ENCODE measurements at places on chromosomes 7 and 10.

DNA sequence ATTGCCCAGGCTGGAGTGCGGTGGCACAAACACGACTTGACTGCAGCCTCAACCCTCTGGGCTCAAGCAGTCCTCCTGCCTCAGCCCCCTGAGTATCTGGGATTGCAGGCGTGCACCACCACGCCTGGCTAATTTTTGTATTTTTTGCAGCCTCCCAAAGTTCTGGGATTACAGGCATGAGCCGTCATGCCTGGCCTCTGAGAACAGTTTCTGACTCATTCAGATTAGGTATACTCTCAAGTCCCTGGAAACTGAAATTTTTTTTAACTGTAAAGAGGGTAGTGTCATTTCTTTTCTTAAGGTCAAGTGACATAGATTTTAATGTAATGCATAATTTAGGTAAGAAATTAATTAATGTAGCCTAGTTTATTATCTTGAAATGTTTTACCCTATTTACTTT is 104.7 kb downstream of the SEPTIN7 start:
- DNase-seq, result peak; percentile 37

- no peak for DNase-seq
Observed at GRCh38 chr10:98149858-98150257, 15.4 kb downstream of the R3HCC1L start.

DNA sequence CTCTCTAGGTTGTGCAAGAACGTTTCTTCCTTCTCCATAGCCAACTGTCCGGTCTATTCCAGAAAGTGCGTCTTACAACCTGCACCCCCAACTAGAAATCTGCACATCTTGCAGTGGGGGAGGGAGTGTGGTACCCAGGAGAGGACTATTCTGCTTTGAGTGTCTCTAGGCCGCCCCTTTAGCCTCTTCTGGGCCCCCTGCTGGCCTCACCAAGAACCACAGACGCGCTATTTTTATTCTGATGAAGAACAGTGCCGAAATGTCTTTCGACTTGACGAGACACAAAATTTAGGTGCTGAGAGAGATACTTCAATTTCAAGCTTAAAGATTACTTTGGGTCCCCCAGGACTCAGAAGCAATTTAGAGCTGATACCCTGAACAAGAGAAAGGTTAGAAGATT is 1.0 kb downstream of the CNPY1 start:
- no peak for DNase-seq

- no peak for DNase-seq
Observed at GRCh38 chr7:157011333-157012112, 1.1 kb upstream of the MNX1 start.

DNA sequence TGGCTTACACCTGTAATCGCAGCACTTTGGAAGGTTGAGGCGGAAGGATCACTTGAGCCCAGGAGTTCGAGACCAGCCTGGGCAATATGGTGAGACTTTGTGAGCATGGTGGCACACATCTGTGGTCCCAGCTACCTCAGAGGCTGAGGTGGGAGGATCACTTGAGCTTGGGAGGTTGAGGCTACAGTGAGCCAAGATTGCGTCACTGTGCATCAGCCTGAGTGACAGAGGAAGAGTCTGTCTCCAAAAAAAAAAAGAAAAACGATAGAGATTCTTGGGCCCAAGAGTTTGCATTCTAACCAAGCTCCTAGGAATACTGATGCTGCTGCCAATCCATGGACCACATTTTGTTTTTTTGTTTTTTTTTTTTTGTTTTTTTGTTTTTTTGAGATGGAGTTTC is 12.1 kb downstream of the MYOZ1 start:
- no peak for DNase-seq

DNA sequence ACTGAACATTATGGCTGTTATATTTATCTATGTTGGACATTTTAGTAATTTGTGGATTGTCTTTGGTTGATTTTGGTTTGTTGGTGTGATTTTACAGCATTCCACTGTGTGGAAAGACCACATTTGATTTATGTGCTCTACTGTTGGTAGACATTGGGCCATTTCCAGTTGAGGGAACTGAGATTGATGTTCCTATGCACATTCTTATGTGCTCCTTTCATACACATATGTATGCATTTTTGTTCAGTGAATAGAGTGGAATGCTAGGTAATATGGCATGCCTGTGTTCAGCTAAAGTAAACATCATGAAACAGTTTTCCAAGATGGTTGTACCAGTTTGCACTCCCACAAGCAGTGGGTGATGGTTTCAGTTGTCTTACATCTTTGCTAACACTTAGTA is 15.1 kb downstream of the CACNB2 start:
- no peak for DNase-seq

DNA sequence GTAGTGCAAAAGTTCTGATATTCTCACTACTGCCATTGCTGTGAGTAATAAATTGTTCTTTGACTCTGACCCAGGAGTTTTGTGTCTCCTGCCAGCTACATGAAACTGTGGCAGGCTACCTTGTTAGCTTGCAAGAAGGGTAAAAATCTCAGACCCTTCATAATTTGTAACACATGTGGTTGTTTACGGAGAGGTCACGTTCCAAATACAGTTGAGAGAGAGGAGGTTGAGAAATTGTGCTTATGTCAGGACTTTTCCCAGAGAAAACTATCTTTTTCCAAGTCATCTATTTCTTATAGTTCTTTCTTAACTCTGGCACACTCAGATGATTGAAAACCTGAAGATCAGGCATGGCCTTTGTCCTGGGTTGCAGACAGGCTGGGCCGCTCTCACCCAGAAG is 114.4 kb upstream of the SVIL start:
- no peak for DNase-seq

DNA sequence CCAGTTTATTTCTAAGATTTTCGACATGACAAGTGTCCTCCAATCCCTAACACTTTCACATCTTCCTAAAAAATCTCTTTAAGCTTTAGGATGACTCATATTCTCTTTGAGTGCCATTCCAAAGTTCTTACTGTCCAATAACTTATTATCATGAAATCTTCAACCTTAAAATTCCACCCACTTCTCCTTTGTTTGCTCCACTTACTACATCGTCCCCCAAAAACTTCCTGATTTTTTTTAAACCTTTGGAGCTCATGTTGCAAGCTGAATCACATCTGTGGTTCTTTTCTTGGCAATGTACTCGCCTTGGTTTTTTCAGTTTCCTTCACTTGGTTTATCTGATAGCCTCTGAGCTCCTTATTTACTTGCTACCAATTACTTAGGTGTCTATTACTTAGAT is 39.2 kb upstream of the JCAD start:
- peak; percentile 85 for DNase-seq

DNA sequence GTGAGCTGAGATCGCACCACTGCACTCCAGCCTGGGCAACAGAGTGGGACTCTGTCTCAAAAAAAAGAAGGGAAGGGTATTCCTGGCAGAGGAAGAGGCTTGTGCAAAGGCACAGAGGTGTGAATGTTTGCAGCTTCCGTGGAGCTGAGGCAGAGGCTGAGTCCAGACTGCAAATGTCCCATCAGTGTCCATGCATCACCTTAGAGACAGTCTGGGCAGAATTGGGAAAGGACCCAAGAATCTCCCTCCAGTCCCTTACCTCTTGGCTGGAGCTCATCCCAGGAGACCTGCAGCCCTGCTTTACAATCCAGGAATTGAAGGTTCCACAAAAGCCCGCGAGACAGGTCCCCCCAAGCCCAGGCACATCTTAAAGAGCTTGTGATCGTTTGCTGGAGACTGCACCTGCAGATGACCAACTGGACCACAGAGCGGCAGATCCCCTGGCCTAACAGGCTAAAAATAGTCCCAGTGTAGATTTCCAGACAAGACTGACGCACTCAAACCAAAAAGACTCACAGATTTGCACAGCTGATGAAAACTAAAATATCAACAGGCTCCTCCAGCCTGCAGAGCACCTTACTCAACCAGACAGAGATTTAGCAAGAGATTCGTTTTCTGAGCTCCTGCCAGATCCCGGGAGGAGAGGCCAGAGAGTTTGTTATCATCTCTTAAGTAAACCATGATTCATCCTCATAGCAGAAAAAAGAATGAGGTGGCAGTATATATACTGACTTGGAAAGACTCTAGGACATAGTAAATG is 22.9 kb upstream of the NANOS1 start:
- peak; percentile 90 for DNase-seq

DNA sequence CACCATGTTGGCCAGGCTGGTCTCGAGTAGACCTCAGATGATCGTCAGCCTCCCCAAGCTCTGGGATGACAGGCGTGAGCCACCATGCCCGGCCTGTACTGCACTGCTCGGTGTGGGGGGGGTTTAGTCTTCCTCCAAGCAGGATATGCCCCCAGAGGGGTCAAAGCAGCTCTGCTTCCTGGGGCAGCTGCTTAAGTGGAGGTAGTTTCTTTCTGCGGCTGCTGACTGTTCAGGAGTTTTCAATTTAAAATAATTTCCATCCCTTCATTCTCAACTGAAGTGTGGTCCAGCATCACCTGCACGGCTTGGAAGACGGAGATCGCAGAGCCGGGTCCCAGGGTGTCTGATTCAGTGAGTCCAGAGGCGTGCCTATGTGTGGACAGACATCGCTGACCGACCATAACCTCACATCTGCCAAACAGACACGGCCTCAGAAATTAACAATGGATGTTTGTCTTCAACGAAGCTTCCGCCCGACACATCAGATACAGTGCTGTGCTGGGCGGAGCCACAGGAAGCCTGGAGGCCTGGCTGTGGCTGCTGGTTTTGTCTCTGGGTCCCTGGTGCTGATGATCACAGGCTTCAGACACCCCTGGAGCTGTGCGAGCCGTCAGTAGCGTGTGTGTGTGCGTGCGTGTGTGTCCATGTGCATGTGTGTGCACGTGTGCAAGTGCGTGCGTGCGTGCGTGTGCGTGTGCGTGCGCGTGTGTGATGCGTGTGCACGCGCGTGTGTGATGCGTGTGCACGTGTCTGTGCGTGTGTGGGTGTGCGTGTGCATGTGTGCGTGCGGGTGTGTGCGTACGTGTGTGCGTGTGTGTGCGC is 226.5 kb upstream of the PITRM1 start:
- no peak for DNase-seq

- peak; percentile 97 for DNase-seq
Observed at GRCh38 chr7:2821161-2821841, 22.8 kb downstream of the GNA12 start.

GRCh38 chr7:108382932-108383331 is 73.3 kb downstream of the NRCAM start:
- DNase-seq, result no peak

DNA sequence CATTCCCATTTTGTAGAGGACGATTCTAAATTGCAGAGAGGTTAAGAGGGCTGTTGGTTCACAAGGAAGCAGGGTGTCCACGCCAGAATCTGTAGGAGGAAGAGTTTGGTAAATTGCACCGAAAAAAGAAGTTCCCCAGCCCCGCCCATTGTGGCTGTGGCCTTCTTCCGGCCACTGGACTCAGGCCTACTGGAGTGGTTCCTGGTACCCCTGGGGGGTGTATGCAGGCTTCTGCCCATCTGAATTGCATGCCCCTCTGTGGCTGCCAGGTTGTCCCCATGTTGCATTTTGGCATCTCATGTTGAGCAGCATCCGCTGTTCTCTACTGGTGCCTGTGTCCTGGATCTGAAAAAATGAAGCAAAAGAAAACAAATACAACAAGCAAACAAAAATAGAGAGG is 234.2 kb downstream of the WDR11 start:
- DNase-seq, result no peak

DNA sequence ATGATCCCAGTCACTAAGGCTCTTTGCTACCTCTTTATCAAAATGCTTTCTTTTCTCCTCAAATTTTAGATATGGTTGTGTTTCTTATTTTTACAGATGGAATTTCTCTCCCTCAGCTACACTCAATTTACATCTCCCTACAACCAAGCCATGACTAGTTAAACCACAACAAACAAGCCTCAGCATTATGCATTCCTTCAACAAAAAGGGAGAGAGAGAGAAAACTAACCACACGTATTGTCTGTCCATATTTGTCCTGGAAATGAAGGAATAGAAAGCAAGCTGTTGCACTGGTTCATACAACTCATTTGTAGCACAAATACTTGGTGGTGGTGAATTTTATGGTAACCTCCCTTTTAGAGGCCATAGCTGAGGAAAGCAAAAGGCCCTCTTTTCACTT is 286.4 kb downstream of the AHR start:
- DNase-seq, result peak; percentile 86

GRCh38 chr10:132571650-132572544 is 34.3 kb downstream of the INPP5A start:
- DNase-seq, result peak; percentile 90

DNA sequence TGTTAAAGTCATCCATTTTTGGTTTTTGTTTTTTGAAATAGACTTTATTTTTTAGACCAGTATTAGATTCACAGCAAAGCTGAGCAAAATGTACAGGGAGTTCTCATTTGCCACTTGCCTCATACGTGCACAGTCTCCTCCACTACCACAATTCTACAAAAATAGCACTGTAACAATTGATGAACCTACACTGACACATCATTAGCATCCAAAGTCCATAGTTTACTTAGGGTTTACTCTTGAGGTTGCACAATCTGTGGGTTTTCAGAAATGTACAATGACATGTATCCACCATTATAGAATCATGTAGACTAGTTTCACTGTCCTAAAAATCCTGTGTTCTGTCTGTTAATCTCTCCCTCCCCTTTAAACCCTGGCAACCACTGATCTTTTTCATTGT is 125.8 kb upstream of the PDSS1 start:
- no peak for DNase-seq

GRCh38 chr7:126016722-126017121 is 1087.1 kb upstream of the POT1 start:
- peak; percentile 34 for DNase-seq

GRCh38 chr10:100998991-100999741 is 442 bp upstream of the LZTS2 start:
- no peak for DNase-seq

GRCh38 chr10:79310911-79311573 is 36.2 kb upstream of the PPIF start:
- no peak for DNase-seq

DNA sequence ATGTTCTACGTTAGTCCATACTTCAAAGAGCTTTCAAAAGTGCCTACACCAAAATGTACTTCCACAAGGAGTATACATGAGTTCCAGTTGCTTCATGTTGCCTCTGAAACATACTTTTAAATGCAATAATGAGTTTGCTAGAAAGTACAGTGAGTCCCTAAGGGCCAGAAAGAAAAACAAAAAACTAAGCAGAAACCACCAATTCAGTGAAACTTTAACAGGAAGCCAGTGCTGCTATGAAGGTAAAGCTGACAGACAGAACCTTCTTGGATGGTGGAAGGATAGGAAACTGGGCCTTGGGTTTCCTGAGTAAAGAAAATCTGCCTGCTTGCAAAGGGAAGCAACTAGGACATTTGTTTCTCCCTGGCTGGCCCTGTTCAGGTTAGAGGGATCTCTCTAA is 104.2 kb downstream of the CTTNBP2 start:
- DNase-seq, result no peak

- DNase-seq, result no peak
Observed at GRCh38 chr7:132504852-132505251, 71.4 kb downstream of the PLXNA4 start.

DNA sequence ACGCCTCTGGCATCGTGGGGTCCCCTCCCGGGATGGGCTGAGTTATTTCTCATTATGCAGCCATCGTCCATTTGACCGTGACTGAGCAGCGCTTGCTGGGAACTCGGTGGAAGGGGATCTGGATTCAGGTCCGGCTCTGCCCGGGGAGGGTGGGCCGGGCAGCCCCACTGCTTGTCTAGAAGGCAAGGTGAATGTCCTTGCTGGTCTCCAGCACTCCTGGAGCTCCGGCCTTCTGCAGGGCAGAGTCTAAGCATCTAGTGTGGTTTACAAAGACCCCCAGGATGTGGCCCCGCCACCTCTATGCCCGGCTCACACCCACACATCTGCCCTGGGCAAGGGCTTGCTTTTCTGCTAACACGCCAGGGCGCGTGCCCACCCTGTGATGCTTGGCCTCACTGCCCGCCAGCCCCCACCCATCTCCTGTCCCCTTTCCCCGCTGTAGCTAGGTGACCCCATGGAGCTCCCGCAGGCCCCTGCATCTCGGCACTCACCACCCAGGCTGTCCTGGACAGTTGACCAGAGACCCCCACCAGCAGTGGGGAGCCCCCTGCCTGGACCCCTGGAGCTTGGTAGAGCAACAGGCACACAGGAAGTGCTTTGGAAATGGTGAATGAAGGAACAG is 151.0 kb upstream of the CHST15 start:
- DNase-seq, result no peak
